ENCODE measurements at places on chromosomes 16 and 17.

DNA sequence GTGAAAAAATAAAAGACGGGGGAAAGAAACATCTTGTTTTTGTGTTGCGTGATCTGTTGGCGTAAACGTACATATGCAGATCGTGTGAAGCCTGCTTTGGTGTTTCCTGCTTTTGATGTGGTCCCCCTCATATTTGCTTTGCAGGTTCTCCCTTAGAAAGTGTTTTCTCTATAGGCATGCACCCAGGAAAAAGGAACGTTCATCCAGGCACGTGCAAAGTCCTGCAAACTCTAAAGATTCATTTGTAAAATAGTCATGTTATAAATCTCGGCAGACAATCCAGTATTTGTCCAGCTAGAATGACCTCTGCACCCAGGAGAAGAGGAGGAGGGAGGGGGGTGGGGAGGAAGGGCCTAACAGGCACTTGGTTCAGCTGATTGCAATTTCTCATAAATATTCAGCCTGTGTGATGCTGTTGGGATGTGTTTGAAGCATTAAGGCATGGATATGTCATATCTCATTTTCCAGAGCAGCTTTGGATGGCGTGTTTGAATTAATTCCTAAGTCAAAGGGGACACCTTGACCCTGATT is 40.3 kb upstream of the DDX52 start:
- DNase-seq: no peak

GRCh38 chr17:8382052-8382879 is 727 bp downstream of the RPL26 start:
- no peak for DNase-seq

- no peak for DNase-seq
Measured at GRCh38 chr17:66706851-66707450, 128.0 kb upstream of the CACNG5 start.

DNA sequence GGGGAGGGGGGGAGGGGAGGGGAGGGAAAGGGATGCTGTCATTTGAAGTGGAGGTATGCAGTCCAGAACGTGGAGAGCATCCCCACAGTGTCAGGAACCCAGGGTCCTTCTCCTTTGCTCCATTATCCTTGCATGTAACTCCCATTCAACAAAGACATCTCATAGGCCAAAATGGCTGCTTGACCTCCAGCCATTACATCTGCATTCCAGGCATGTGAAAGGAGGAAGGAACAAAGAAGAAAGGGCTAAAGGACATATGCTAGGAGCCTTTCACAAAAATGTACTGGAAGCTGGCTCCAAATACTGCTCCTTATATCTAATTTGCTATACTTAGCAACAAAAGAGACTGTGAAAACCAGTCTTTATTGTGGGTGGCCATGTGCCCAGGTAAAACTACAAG is 87.0 kb upstream of the CRHR1 start:
- no peak for DNase-seq

DNA sequence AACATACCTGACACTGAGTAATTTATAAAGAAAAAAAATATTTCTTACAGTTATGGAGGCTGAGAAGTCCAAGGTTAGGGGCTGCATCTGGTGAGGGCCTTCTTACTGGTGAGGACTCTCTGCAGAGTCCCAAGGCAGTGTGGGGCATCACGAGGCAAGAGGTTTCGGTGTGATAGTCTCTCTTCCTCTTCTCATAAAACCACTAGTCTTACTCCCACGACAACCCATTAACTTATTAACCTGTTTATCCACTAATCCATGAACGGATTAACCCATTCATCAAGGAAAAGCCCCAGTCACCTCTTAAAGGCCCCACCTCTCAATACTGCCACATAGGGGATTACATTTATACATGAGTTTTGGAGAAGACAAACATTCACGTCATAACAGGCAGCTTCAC is 20.1 kb downstream of the CIITA start:
- peak; percentile 37 for DNase-seq

- DNase-seq: no peak
Measured at GRCh38 chr17:40850293-40850972, 16.6 kb downstream of the KRT12 start.

GRCh38 chr17:81546906-81547613 is 5.1 kb downstream of the FAAP100 start:
- DNase-seq: no peak

DNA sequence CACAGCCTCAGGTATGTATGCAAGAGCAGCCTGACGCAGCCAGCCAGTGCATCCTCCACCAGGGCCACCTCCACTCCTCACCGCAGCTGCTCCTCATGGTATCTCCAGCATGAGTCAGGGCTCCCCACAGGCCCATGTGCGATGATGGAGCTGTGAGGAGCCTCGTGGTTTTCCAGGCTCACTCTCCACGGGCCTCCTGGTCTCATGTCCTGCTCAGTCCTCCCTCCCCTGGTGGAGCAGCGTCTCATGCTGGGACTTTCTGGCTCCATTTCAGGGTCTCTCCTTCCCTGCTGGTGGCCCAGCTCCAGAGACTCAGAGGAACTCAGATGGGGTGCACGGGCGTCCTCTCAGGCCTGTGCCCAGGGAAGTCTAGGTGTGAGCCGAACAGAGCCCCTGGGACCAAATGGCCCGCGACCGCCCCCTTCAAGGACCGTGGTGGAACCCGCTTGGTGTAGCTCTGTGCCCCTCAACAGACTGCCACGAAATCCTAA is 70.4 kb downstream of the METRNL start:
- DNase-seq: peak; percentile 3

GRCh38 chr17:17940441-17940911 is 31.7 kb downstream of the TOM1L2 start:
- DNase-seq: no peak

Data from Ammon's horn (tissue), 1 donor.